NCI-H1694 (cell line): ENCODE measurements at places on chromosomes 1 and 21.

DNA sequence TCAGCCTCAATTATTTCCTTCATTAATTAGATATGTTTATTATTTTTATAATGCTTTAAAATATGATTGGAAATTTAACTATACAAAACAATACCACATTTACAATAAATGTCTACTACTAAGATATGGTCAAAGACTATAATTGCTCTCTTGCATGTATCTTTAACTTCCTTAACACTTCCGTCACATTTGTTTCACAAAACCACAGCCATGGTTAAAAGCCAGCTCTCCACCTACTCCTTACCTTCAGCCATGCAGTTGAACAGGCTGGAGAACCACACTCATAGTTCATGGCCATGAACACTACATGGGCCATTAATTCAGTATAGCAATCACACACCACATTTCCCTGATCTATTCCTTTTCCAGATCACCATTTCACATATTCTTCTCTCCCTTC is 72.2 kb downstream of the NME7 start:
- DNase-seq: no peak

- DNase-seq: peak; percentile 35
Observed at GRCh38 chr1:48920851-48921250, 144.2 kb upstream of the BEND5 start.

GRCh38 chr1:192539297-192540092 is 36.1 kb upstream of the RGS1 start:
- no peak for DNase-seq

GRCh38 chr1:10914056-10914455 is 98.4 kb upstream of the TARDBP start:
- no peak for DNase-seq

- no peak for DNase-seq
Observed at GRCh38 chr1:243964915-243965314, 86.2 kb upstream of the ZBTB18 start.

DNA sequence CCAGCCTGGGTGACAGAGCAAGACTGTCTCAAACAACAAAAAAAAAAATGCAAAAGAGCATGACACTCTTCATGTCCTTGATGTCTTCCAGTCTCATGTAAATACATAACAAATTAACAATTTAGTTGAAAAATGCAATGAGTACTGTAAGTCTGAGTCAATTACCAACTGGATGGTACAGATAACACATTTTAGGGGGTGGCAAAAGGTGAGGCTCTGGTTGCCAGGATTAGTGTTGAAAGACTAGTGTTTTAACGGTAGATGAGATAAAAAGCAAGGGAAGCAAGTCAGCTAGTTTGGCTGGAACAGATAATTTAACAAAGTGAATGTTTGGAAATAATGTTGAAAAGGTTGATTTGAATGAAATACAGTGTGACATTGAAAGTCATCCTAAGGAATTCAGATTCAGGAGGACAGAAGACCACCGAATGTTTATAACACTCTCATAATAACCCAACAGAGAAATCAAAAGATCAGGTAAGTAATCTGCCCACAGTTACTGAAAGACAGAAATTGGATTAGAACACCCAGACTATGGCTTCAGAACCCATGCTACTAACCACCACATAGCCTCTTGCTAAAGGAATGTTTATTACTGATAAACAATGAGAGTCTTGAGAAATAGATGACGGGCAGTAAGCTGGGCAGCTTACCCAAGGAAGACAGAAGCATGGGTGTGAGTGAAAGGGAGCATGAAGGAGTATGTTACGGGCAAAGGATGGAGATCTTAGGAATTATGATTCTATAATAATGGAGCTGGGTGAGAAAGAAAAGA is 312.4 kb downstream of the HMCN1 start:
- no peak for DNase-seq

DNA sequence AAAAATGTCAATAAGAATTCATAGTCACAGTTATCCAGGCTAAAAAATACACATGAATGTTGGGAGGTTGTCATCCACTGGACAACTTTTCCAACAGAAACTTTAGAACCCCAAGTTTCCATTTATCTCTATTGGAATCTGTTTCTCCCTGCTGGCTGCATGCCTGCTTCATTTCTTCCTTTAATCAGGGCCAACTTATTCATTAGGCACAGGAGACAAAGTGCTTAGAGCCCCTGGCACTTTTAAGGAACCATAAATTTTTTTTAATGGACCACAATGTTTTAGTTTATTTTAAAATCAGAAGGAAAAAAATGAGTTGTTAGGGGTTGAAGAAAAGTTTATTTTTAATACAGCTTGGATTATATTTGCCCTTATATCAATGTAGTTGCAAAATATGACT is 26.7 kb upstream of the C2CD2 start:
- no peak for DNase-seq
